ENCODE measurements at places on chromosomes 4 and X. TPM values are rescaled to one million over a fixed set of nuclear protein-coding genes. Genes with fewer than 3 reads are reported as not detected.

DNA sequence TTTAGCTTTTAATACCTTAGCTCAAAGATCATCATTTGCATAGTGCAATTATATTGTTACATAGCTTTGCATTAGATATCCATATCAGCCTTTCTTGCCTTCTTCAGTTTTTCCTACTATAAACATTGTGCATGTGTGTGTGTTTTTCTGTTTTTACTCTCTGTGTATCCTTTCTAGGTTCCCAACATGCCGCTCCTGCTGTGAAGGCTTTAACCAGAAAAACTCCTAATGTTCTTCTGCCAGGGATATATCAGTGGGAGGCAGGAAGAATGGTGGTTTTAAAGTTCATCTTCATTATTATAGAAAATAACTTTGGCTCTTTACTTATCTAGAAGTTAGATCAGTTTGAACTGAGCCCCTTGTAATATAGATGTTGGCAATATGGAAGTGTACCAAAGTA is 61.2 kb downstream of the CPE start:
- DNase-seq: no peak

The GABRE gene
- total RNA-seq: 28.0 TPM

The FAM9B gene
- total RNA-seq: not detected

- no peak for DNase-seq
These were observed 854.4 kb upstream of the INTU start for GRCh38 chr4:126778348-126778747.

GRCh38 chrX:31894152-31894551 is 822.3 kb upstream of the FTHL17 start:
- DNase-seq: no peak

- no peak for DNase-seq
These were observed 186.8 kb downstream of the TMA16 start for GRCh38 chr4:163681208-163681821.

DNA sequence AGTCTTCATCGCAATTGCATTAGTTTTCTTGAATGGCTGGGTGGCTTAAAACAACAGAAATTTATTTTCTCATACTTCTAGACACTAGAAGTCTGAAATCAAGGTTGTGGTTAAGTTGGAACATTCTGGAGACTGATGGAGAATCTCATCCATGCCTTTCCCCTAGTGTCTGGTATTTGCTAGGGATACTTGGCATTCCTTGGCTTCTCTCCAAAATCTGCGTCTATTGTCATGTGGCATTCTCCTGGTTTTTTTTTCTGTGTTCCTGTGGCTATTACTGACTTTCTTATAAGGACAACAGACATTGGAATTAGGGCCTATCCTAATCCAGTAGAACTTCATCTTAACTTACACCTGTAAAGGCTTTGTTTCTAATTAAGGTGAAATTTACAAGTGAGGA is 272.8 kb upstream of the EPHA5 start:
- no peak for DNase-seq

The HPSE gene
- 1.5 TPM for total RNA-seq

GRCh38 chrX:21940356-21940829 is at the start of gene SMS:
TSS of gene SMS (plus strand) at chrX:21940709. CDS start at chrX:21940825, 116 bp downstream.
- DNase-seq: peak; percentile 86

DNA sequence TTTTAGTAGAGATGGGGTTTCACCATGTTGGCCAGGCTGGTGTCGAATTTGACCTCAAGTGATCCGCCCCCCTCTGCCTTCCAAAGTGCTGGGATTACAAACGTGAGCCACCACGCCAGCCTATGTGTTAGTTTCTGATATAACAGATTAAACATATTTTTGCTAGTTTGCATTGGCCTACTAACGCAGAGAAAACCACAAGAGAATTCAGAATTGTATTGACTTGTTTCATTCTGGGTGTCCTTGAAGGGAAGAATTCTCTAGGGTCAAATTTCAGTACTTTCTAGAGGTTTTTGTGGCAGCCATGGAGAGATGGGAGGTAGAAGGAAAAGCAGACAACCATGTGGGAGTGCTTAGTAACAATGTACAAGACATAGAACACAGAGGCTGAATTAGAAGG is 46.1 kb upstream of the BMPR1B start:
- no peak for DNase-seq

The ESX1 gene
- not detected for total RNA-seq

The C4orf36 gene
- 0.59 TPM for total RNA-seq

The AKAP14 gene
- not detected for total RNA-seq

The SMIM31 gene
- not detected for total RNA-seq

DNA sequence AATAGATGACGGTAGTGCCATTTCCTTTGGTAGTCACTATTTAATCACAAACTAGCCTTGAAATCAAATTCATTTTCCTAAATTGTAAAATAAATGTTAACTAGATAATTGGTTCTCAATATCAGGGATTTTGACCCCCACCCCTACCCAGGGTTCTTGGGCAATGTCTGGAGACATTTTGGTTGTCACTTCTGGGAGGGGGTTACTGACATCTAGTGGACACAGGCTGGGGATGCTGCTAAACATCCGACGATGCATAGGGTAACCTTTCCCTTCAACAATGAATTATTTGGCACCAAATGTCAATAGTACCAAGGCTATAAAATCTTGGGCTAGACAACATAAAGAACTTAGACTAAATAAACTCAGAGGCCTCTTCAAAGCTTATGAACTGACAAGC is 285.8 kb upstream of the TRPC5 start:
- DNase-seq: no peak

The CSAG3 gene
- not detected for total RNA-seq

The SLITRK4 gene
- 0.38 TPM for total RNA-seq

The ALPK1 gene
- total RNA-seq: 4.0 TPM

- DNase-seq: no peak
These were observed 149.4 kb downstream of the PDGFRA start for GRCh38 chr4:54378461-54378860.

DNA sequence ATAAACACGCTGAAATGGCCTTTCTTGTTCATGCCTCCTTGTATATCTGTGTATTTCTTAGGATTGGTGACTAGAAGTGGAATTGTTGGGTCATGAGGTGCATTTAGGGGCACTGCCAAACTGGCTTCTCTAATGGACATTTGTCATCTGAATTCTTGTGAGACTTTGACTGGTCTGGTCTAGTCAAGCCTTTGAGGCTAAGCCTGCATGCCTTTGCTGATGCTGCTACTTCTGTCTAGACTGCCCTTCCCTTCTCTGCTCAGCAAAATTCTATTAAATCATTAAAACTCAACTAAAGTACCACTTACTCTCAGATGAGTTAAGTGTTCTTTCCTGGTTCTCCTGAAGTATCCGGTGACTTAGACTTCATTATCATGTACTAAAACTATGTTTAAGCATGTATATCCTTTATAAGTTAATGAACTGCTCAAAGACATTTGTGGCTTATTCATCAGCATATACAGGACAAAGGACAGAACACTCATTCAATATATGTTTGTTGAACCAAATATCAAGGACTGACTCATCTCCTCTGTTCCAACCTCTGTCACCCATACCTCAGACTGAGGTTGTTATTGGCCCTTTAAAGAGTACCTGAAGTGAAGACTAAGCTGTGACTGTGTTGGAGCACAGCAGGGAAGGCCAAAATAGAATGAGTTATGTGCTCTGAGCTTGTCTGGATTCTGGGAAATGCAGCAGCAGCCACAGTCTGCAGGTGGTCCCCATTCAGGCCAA is 9.0 kb downstream of the TCEAL1 start:
- no peak for DNase-seq

DNA sequence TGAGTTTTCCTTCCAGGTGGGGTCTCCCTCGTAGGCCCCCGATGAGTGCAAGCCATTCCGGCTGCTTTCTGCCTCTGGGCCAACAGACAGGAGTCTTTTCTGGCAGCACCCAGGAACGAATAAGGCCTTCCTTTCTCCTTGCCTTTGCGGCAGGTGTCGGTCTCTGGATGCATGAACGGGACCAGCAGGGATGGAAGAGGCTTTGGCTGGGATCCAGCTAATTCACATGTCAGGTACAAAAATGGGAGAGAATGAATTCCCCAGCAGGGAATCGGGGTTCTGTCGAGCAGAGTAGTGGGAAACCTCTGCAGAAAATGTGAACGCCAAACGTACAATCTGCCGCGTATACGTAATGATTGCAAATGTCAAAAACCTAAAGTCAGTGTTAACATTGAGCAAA is 146.1 kb upstream of the TBL1X start:
- no peak for DNase-seq

DNA sequence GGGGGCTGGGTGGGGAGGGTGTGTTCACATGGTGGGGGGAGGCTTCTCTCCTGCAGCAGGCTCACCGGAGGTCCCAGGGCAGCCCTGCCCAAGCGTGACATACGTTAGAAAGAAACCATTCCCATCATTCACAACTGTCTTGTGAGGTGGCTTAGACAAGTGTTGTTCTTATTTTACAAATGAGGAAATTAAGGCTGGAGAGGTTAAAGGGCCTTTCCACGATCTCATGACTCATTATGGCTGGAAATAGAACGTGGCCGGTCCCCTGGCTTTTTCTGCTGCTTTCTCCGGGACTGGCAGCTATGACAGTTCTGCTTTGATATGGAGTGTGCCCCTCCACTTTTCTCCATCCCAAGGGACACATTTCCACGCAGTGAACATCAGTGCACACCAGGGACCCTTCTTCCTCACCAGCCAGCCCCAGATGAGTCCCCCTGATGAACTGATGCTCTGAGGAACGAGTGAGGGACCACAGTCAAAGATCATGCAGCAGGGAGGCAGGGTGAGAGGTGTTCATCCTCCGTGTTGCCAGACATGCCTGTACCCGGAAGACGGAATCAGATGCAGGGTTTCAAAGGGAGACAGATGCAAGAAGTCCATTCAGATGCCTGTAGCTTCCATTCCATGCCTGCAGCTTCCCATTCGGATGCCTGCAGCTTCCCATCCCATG is 64.0 kb upstream of the ACSL1 start:
- DNase-seq: no peak

- DNase-seq: no peak
These were observed 16.7 kb downstream of the CLDN34 start for GRCh38 chrX:9983846-9984245.

GRCh38 chr4:87717276-87718031 is 67.4 kb downstream of the DMP1 start:
- DNase-seq: no peak

DNA sequence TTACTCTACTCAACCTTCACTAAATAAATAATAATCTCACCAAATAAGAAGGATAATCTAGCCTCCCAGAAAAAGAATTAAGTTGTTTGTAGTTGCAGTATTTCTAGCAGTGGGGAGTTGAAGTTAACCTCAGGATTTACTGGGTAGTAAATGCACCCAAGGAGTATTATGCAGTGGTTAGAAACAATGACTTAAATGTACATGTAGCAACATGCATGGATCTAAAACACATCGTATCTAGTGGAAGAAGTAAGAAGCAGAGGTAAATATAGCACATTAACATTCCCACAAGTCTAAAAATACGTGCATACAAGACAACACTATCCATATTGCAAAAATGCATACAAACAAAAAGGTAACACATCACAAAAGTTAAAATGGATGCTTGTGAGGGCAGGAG is 44.2 kb upstream of the SMAD1 start:
- DNase-seq: no peak

DNA sequence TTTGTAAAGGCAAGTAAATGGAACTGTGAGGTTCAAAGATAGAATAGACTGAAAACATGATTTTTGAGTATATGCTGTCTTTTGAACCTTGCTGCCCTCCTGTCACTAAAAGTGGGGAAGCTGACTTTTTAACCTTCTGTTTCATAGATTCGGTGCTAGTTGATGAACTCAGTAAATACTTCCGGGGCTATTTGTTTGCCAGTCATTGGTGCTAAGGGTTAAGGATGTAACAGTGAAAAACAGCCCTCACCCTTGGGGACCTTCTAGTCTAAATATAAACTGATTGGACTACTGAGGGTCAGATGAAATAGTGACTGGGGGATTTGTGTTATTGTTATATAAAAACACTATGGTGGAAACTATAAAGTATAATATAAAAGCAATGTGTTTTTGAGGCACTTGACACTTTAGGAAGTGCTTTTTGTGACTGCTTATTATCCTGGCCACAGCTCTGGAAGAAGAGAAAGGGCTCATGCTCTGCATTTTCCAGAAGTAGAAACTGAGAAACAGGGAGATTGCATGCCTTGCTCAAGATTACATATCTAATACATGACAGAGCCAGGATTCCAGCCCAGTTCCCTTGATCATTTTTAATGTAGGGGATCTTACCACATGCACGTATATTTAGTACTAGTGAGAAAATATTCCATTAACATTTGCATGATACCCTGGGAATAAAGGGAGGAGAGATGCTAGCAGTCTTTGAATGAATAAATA is 3.9 kb downstream of the BST1 start:
- no peak for DNase-seq

GRCh38 chrX:111671668-111672067 is 9.3 kb upstream of the ALG13 start:
- DNase-seq: no peak

DNA sequence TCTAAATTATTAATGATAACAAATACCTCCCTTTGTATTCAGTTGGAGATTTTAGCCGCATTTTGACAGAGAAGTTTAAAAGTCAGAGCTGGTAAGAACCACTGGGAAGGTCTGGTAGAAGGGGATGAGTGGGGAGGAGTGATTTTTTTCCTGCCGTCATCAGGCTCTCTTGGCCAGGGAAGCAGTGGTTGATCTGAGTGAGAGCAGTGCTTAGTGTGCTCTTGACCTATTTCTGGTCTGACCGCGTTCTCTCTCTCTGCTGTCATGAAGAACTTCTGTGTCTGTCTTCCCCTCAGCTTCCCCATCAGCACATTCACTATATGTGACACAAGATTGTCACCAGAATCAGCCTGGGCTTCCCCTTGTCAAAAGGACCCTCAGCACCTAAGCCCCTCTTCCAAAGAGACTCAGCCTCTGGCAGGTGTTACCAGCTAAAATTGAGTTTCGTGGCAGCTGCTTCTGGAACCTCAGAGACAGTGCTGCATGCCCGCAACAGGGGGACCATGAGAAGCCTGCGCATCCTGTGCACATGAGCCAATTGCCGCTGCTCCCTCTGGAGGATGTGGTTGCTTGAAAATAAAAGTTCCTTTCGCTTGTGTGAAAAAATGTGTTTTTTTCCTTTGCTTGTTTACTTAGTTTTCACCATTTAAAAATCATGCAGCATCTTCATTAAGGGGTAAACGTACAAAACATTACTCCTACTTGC is 268.9 kb downstream of the C4orf33 start:
- no peak for DNase-seq
